ENCODE measurements at places on chromosomes 5 and 9.

DNA sequence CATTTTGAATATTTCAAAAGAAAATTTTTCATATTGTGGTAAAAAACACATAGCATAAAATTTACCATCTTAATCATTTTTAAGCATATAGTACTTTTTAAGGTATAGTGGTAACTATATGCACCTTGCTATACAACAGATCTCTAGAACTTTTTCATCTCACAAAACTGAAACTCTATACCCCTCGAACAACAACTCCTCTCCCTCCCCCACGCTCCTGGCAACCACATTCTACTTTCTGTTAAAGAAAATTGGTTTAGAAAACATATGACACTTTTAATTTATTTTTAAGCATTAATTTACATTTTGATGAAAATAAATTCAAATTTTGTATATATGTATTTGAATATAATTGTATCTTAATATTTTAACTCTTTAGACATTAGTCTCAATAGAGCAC, 147.2 kb upstream of the EFNA5 start:
- DNase-seq: no peak

GRCh38 chr9:125681086-125681622, 25.9 kb downstream of the MAPKAP1 start:
- no peak for DNase-seq

- DNase-seq: no peak
Observed at GRCh38 chr5:17000291-17000939, 64.3 kb upstream of the MYO10 start.

GRCh38 chr5:145737578-145737977, 97.6 kb downstream of the PRELID2 start:
- DNase-seq: no peak

DNA sequence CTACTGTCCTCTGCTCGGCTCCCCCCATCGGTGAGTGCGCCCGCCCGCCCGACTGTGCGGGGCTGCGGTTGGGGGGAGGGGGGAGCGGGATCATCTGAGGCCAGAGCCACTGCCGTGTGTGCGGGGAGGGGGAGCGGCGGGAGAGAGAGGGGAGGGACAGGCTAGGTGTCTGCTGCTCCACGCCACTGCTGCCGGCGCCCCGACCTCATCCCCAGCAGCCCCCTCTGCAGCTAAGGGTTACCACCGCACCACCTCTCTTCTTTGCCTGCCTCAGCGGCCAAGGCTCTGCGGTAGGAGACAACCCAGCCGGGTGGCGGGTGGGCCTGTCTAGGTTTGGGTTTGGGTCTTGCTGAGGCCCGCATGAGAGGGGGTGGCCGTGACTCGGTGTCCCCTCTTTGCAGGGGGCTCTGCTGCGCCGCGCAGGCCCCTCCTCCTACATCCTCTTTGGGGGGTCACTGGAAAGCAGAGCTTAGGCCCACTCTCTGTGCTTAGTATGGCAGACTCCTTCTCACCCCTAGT, 670 bp upstream of the PURA start:
- DNase-seq: no peak
